ENCODE measurements at places on chromosomes 2 and 18. TPM values are rescaled to one million over a fixed set of nuclear protein-coding genes. Genes with fewer than 3 reads are reported as not detected.

DNA sequence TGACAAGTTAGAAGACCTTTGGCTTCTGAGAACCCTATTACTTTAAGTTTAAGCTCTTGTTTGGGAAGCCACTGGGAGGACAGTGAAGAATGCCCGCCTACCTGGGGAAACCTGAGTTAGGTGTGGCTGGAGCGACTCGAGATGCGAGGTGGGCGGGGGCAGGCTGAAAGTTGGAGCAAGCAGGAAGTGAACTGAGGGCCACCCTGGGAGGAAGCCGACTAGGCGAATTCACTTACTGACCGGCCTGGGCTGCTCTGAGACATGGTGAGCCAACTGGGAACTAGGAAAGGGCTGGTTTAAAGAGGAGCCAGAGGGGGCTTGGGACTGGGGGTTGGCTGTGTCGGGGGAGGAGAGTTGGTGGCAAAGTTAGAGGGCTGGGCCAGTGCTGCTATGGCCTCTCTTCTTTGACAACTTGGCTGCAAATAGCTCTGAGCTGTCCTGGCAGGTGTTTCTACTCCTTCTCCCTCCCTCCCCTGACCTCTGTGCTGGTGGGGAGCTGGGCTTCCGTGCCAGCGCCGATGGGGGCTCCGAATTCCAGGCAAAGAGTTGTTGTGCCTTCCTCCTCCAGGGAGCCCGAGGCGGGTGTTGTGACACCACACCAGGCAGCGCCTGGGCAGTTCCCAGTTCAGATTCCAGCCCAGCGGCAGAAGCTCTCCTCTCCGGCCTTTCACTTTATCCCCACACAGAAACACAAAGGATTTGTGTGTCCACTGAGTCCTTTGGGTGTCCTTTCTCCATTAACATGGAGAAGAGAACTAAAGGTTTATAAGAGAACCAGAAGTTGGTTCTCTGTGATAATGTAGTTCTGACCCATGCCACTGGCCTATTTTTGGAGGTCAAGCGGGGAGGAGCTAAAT is at the start of gene VAMP8:
Gene VAMP8, plus strand, starts transcription at position 201 of the 857 bp plus-strand sequence. Its CDS starts 61 bp downstream, at position 262.
- peak; percentile 66 for DNase-seq
- H3K36me3 ChIP-seq = peaks cover 19% of the 10 kb centered on the region
- peak within 1 kb of the TSS; percentile 92 for H3K4me3 ChIP-seq

GRCh38 chr2:191115391-191115790 is 35.4 kb downstream of the STAT4 start:
- peak overlapping the region; percentile 90 for H3K27ac ChIP-seq
- peak overlapping the region; percentile 20 for H3K4me3 ChIP-seq
- H3K27me3 ChIP-seq = no peaks in the 10 kb centered on the region
- no peak for DNase-seq
- H3K36me3 ChIP-seq = peaks cover 67% of the 10 kb centered on the region

GRCh38 chr2:159959136-159959535 is 103.3 kb downstream of the PLA2R1 start:
- DNase-seq = no peak
- no peak overlapping the region for H3K4me3 ChIP-seq
- peaks cover 7% of the 10 kb centered on the region for H3K4me1 ChIP-seq

DNA sequence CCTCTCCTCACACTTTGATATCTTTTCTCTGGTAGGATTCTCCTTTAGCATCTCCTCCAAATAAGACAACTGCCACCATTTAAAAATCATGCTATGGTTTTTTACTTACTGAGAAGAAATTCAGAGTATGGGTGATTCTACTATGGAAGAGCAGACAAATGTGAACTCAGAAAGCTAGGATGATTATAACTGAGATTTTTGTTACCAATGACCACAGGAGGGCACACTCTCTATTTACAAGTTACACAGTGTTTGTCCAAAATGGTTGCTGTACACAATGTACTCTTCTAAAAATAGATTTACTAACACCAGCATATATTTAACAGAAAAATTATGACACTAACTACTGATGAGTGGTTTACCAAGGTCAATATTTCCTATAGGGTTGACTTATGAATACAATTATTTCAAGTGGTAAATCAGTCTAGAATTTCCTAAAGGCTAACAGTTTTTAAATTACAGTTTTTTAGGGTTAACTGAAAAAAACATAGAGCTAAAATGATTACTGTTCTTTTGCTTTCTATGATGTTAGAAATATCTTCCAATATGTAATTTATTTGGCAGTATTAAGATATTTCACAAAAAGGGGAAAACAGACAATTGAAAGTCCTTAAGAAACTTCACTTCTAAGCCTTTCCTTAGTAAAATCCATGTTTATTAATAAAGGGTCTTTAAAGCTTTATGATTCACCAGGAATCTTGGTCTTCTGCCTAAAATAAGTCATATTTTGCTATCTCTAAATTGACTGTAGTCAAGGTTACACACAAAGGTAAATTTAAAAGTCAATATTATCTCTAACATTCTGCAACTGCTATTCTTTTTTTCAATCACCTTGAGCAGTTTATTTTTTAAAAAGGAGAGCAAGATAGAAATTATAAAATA is 57.2 kb downstream of the MAP4K3 start:
- DNase-seq = no peak
- no peak overlapping the region for H3K27ac ChIP-seq
- H3K4me1 ChIP-seq = peaks cover 7% of the 10 kb centered on the region
- no peaks in the 10 kb centered on the region for H3K27me3 ChIP-seq
- H3K4me3 ChIP-seq = no peak overlapping the region

- H3K27ac ChIP-seq = no peak overlapping the region
- H3K4me3 ChIP-seq = no peak overlapping the region
- H3K36me3 ChIP-seq = no peaks in the 10 kb centered on the region
- DNase-seq = no peak
- H3K27me3 ChIP-seq = no peaks in the 10 kb centered on the region
Observed at GRCh38 chr2:63710732-63711131, 122.0 kb downstream of the MDH1 start.

DNA sequence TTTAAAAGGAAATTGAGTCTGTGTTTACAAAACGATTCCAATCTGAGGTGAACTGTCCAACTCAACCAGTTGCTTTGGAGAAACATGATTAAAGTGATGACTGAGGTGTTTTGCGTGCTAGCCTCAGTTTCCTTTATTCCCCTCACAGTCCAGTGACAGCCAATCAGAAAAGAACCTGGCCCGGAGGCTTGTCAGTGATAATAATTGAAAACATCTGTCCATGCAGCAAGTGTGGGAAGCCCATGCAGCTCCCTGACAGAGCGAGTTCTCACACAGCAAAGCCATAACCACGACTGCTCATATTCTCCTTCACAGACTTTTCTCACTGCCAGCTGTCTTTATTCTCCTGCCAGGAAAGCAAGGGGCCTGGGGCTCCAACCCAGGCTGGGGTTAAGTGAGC is 613.4 kb downstream of the ARHGAP15 start:
- H3K36me3 ChIP-seq = peaks cover 43% of the 10 kb centered on the region
- peak overlapping the region; percentile 11 for H3K27ac ChIP-seq
- no peak for DNase-seq
- H3K27me3 ChIP-seq = no peaks in the 10 kb centered on the region

GRCh38 chr18:67951137-67951536 is 434.6 kb upstream of the DSEL start:
- H3K4me3 ChIP-seq = no peak overlapping the region
- no peaks in the 10 kb centered on the region for H3K36me3 ChIP-seq
- H3K27me3 ChIP-seq = peaks cover 2% of the 10 kb centered on the region
- no peaks in the 10 kb centered on the region for H3K4me1 ChIP-seq

- H3K36me3 ChIP-seq = no peaks in the 10 kb centered on the region
- H3K27ac ChIP-seq = no peak overlapping the region
Observed at GRCh38 chr2:66521291-66521922, 86.5 kb downstream of the MEIS1 start.

- no peaks in the 10 kb centered on the region for H3K36me3 ChIP-seq
- no peak overlapping the region for H3K4me3 ChIP-seq
- H3K27ac ChIP-seq = no peak overlapping the region
- H3K4me1 ChIP-seq = no peaks in the 10 kb centered on the region
- DNase-seq = no peak
Observed at GRCh38 chr18:7317804-7318231, 86.9 kb downstream of the LRRC30 start.

GRCh38 chr2:35443087-35443486 is 912.5 kb upstream of the CRIM1 start:
- no peaks in the 10 kb centered on the region for H3K27me3 ChIP-seq
- H3K4me3 ChIP-seq = no peak overlapping the region
- H3K36me3 ChIP-seq = no peaks in the 10 kb centered on the region
- no peak overlapping the region for H3K27ac ChIP-seq
- no peaks in the 10 kb centered on the region for H3K4me1 ChIP-seq
- DNase-seq = no peak

The ST6GAL2 gene
- total RNA-seq = not detected

The KCNG2 gene
- not detected for total RNA-seq

The RBFA gene
- 21.2 TPM for total RNA-seq

All from activated naive CD8-positive, alpha-beta T cell treated with anti-CD3 and anti-CD28 coated beads, Interleukin-2, amount 10 ng/mL, durations not matched to agents 7 days and 5 days (primary cell).